ENCODE measurements at places on chromosomes 12 and 14.

DNA sequence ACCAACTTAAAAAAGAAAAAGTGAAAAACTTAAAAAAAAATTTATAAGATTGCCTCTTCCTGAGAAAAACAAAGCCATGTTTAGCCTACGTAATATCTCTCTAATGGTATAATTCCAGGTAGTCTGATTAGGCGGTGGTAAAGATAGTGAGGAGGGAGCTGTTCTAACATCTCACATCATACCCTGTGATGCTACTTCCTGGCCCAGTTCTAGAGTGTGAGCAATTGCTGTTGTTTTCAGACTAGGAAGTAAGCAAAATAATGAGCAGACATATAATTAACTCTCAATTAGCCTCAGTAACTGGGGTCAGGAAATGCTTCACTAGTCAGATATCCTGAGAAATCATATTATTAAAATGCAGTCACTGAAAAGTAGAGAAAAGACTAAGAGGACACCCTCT is 113.9 kb downstream of the PHLDA1 start:
- no peak for DNase-seq

- DNase-seq = peak; percentile 0
Measured at GRCh38 chr12:56119361-56119796, 1.3 kb downstream of the ZC3H10 start.

DNA sequence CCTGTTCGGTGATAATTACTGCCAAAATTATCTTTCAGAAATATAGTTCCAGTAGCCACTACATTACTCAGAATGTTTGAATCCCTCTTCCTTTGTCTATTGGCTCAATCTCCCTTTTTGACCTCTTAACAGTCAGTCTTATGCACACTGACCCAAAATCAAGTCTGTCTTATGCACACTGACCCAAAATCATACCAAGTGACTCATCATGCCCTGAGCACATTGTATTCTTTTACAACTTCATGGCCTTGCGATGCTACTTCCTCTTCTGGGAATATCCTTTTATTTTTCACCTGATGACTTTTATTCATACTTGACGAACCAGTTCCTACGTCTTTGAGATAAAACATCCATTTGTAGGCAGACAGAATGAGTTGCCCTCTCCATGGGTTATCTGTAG is 182.3 kb downstream of the NPAS3 start:
- DNase-seq = no peak

- DNase-seq = no peak
Measured at GRCh38 chr14:27528328-27528727, 930.5 kb upstream of the NOVA1 start.

GRCh38 chr14:50006141-50006540 is 110.2 kb downstream of the VCPKMT start:
- no peak for DNase-seq

GRCh38 chr12:131923260-131923659 is 5.8 kb upstream of the PUS1 start:
- no peak for DNase-seq

DNA sequence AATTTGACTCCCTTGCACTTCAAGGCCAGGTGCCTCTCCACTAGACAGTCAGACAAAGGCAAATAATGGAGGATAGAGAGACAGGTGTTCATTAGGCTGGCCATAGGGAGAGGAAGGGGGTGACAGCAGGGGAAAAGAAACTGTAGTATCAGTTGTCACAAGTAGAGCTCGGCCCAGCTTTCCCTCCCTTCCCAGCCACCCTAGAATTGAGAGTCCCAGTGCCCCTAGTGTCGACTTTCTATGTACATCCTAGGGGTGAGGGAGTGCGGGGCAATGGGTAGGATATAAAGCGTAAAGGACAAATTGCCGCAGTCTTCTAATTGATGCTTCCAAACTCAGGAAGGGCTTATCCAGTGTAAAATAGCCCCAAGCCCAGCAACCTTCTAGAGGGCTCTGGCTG is 39.0 kb downstream of the BAZ2A start:
- DNase-seq = no peak

DNA sequence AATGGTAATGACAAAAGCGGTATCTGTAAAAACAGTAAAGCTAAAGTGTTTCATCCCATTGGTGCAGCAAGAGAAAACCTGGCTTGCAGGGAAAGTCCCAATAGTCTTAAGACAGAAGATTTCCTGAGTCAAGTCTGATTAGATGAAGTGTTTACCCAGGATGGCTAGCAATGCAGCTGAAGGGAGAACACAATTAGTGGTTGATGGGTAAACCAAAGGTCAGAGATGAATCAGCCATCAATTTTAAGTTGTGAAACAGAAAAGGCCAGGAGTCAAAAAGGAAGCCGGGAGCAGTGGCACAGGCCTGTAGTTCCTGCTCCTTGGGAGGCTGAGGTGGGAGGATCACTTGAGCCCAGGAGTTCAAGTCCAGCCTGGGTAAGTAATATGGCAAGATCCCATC is 52.6 kb downstream of the SEC23A start:
- DNase-seq = no peak

GRCh38 chr12:97387844-97388243 is 74.8 kb upstream of the RMST start:
- no peak for DNase-seq

- DNase-seq = no peak
Measured at GRCh38 chr14:75023108-75023507, 20.4 kb downstream of the EIF2B2 start.

- no peak for DNase-seq
Measured at GRCh38 chr12:16608946-16609539, 3.1 kb upstream of the LMO3 start.

DNA sequence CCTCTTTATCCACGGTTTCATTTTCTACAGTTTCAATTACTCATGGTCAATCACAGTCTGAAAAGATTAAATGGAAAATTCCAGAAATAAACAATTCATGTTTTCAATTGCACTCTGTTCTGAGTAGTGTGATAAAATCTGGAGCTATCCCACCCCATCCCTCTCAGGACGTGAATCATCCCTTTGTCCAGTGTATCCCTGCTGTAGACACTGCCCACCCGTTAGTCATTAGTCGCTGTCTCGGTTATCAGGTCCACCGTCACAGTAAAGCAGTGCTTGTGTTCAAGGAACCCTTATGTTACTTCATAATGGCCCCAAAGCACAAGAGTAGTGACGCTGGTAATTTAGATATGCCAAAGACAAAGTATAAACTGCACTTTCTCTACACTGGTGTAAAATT is 141.0 kb upstream of the LMNTD1 start:
- no peak for DNase-seq

GRCh38 chr12:87233671-87234070 is 795.5 kb downstream of the C12orf50 start:
- DNase-seq = no peak

GRCh38 chr14:75879031-75879430 is 102.8 kb downstream of the TGFB3 start:
- no peak for DNase-seq

DNA sequence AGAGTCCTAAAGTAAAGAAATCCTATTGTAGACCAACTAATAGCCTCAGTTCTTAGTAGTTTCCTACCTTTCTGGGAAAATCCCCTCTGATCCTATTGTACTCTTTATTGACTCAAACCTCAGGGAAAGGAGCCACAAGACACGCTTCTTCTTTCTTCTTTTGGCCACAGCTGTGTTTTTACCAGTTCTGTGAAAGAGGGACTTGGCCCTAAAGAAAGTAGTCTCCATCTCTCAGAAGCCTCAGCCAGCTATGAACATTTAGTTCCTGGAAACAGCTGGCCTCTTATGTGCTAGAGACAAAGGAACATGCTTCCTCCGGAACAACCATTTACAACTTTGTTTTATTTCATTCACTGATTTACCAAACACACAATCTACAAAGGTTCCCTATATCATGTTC is 66.1 kb upstream of the ARID2 start:
- DNase-seq = no peak

DNA sequence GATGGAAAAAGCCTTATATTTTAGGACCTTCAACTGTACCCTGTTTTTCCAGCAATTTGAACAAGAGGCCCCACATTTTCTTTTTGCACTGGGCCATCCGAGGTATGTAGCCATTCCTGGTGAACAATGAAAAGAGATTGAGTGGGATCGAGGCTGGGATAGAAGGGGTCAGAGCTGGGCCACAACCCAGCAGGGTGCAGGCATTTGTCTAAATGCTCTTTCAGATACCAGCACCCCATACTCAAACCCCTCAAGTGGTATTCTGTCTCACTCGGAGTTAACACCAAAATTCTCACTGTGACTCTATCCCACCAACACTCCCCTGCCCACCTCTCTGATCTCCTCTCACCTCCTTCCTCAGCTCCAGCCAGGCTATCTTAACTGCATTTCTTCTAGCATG is 26.8 kb downstream of the DUSP6 start:
- no peak for DNase-seq

DNA sequence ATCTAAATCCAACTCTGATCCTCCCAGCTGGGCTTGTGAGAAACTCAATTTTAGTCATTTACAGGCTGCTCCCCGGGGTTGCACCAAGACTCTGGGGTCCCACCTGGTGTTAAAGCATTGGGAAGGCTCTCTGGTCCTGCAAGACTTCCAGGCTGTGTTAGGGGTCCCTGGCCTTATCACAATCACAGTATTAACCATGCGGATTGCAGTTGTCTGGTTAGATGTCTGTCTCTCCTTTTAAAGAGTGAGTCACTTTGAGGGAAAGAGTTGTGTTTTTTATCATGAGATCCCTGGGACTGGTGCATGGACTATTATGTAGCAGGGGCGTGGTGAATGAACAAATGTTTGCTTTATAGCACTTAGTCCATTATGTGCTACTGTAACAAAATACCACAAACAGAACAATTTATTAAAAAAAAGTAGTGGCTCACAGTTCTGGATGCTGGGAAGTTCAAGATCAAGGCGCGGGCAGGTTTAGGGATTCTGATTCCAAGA is 531.4 kb downstream of the FUT8 start:
- no peak for DNase-seq

DNA sequence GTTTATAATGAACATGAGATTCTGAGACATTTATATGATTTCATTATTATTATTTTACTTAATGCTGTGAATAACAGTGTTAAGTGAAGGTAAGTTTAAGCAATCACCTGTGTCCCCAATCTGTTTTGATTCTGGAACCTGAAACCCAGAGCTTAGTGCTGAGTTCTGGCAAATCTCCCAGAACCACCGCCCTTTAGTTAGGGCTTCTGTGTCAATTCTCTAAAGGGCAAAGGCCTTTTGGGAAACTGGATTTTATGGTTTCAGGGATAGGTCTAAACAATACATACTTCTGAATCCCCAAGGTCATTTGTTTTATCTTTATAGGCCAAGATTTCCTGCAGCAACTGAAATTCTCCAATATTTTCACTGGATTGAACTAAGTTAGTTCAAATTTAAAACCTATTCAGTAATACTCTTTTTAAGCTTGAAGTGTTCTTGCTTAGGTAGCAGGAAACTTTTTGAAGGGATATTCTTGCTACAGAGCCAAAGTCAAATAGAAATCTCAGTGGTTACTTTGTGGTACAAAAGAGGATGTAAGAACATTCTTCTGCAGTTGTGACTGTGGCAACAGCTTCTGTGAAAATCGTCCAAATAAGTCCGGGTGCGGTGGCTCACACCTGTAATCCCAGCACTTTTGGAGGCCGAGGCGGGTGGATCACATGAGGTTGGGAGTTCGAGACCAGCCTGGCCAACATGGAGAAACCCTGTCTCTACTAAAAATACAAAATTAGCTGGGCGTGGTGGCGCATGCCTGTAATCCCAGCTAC is 10.0 kb upstream of the PKP2 start:
- DNase-seq = no peak

DNA sequence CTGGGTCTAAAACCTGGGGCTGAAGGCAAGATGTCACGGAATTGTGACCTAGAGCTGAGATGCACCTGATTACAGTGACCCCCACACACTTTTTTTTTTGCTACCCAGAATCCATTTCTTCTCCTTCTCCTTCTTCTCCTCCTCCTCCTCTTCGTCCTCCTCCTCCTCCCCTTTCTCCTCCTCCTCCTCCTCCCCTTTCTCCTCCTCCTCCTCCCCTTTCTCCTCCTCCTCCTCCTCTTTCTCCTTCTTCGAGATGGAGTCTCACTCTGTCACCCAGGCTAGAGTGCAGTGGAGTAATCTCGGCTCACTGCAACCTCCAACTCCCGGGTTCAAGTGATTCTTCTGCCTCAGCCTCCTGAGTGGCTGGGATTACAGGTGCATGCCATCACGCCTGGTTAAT is 19.4 kb upstream of the FLVCR2 start:
- no peak for DNase-seq

DNA sequence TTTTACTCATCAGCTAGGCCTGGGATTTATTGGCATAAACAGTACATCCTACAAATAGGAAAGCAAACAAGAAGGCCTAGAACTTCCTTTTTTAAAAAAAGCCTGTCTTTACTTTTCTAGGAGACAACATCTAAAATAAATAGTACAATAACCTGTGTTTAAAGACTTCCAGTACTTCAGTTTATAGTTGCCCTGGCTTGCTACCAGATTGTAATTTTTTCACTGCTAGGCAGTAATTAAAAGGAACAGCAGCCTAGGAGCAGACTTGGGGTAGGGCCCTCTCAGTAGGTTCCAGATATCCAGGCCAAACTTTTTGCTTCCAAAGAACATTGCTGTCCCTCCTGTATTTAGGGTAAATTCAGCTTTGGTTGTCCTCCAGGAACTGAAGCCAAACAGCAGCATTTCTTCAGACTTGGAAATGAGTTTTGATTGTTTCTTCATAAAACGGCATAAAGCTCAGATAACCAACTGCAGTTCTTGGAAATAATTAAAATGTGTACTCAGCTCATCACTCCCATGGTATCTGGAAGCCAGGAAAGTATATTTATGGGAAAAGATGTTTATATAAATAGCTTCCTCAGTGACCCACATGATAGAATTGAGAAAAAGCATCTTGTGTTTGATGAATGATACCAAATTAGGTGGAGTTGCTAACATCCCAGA is 61.7 kb downstream of the PPP1R36 start:
- DNase-seq = no peak

GRCh38 chr12:90299121-90299520 is 590.5 kb upstream of the ATP2B1 start:
- no peak for DNase-seq

GRCh38 chr12:91551927-91552326 is 369.3 kb upstream of the DCN start:
- no peak for DNase-seq

- DNase-seq = no peak
Measured at GRCh38 chr12:107027636-107028053, 40.7 kb upstream of the MTERF2 start.

DNA sequence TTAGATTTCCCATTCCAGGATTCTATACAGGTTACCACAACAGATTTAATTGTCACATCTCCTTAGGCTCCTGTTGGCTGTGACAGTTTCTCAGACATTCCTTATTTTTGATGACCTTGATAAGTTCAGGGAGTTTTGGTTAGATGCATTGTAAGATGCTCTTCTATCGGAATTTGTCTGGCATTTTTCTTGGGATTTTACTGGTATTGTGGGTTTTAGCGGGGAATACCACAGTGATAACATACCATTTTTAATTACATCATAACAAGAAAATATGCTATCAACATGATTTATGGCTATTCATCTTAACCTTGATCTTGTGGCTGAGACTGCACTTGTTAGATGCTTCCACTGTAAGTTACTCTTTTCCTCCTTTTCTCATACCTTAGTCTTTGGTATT is 217.5 kb upstream of the PPFIA2 start:
- no peak for DNase-seq

DNA sequence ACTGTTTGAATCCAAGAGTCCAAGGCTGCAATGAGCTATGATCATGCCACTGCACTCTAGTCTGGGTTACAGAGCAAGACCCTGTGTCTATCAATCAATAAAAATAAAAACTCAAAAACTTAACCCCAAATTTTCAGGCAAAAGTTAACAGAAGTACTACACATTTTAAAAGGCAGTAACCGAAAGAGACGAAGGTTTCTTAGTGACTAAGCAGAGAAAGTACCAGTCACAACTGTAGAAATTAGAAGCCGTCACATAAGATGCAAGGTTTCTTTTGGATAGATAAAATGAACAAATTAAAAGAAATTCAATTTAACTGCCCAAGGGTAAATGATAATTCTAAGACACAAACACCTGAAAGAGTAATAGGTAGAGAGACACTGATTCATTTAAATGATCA is 103.5 kb downstream of the MED13L start:
- no peak for DNase-seq
